ENCODE measurements at places on chromosomes 1 and 21. TPM values are rescaled to one million over a fixed set of nuclear protein-coding genes. Genes with fewer than 3 reads are reported as not detected.

The CACNA1S gene
- total RNA-seq = not detected

GRCh38 chr1:69535490-69535889 is 32.2 kb upstream of the LRRC7 start:
- no peak for DNase-seq

The CTNNBIP1 gene
- total RNA-seq = 58.1 TPM

The SUSD4 gene
- 5.8 TPM for total RNA-seq

- no peak for DNase-seq
Observed at GRCh38 chr1:174988986-174989385, 10.8 kb upstream of the CACYBP start.

The SPATA17 gene
- 1.4 TPM for total RNA-seq

The NPHS2 gene
- not detected for total RNA-seq

DNA sequence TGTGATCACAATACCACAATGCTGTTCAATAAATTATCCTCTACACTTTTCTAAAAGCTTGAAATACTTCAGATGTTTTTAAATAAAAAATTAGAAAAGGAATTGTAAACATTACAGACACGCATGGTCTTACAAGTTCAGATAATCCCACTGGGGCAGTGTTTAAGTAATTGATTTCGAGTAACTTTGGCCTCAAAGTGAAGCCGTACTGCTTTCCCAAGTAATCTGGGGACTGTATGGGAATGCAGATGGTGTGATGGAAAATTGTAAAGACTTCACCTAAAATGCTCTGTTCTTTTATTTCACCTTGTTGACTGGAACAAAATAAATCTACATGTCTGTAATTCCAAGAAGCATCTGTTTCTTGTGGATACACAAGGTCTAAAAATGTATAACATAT is 401.7 kb upstream of the LYPLAL1 start:
- DNase-seq = no peak

- DNase-seq = no peak
Observed at GRCh38 chr21:31865429-31865970, 7.3 kb upstream of the HUNK start.

DNA sequence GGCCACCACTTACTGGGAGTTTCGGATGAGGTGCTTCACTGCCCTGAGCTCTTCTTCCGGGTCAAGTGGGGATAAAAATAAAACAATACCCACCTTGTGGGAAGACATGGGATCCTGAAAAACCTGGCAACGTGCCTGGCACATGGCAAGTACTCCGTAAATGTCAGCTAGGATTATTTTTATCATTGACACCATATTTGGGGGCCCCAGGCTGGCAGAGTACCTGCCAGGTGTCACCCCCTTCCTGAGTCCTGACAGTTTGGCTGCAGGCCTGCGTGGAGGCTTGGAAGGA is 9.2 kb upstream of the EPHA2 start:
- DNase-seq = no peak

The SMIM11 gene
- total RNA-seq = 6.1 TPM

DNA sequence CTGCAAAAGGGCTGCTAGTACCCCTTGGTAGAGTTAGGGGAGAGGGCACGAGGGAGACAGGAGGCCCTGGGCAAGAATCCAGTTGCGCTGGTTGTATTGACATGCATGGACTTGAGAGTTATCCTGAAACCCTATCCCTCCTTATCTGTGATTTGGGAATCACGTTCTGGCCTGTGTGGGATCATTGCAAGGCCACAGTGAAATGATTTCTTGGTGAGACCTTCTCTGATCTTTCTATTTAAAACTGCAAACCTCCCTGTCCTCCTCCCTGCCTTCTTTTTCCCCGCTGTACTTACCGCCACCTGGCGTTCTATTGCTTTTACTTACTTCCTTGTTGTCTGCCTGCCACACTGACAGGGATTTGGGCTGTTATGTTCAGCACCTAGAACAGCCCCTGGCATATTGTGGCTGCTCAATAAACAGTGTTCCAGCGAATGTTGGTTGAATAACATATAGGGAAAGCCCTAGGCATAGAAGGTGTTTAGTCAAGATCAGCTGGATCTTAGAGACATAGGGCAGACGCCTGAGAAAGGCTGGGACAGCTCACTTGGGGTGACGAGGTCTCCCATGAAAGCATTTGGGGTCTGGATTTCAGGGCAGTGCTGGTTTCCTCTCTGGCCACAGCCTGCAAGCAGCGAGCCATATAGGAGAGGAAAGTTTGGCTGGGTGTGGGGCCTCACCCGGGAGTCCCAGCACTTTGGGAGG is 25.6 kb downstream of the ALPL start:
- no peak for DNase-seq

GRCh38 chr21:15250384-15250783 is 185.6 kb upstream of the NRIP1 start:
- DNase-seq = no peak

DNA sequence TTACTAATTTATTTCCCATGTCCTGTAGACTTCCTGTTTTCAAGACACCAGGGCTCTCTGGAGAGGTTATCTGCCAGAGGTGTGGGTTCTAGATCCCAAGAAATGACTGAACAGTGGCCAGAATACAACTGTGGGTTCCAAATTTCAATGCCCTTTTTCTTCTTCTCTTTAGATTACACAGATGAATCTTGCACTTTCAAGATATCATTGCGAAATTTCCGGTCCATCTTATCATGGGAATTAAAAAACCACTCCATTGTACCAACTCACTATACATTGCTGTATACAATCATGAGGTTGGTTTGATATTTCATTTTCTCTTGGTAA is 15.0 kb downstream of the IFNAR2 start:
- no peak for DNase-seq

- DNase-seq = no peak
Observed at GRCh38 chr21:28229814-28230213, 762.9 kb downstream of the LTN1 start.

GRCh38 chr1:209057083-209057482 is 526.4 kb upstream of the CAMK1G start:
- DNase-seq = no peak

- DNase-seq = no peak
Observed at GRCh38 chr1:161498646-161499045, 6.6 kb upstream of the FCGR2A start.

The PGLYRP4 gene
- total RNA-seq = not detected

DNA sequence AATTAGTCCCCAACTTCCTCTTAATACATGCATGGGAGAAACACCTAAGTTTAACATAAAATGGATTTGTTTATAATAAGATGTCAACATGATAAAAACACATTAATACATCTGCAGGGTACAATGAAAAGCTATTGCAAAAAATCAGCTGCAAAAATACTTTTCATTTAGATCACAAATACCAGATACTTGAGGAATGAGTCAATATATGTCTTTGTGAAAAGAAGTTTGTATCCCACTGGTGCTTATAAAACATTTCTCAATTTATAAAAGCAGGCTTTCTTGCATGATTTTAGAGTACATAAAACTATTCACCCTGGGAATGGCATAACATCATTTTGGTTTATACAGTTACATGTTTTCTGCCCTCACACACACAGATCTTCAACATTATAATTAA is 18.6 kb upstream of the PRKAA2 start:
- DNase-seq = no peak

Measured in Right ventricle myocardium superior (tissue), 1 donor.